SK-N-SH treated with all-trans-retinoic acid at 6 μM for 48 hours (cell line): ENCODE measurements at places on chromosomes 2 and 18.

GRCh38 chr2:201415149-201415548, 36.1 kb downstream of the TRAK2 start:
- no peak for ATAC-seq

GRCh38 chr18:6352275-6352674, 62.4 kb downstream of the L3MBTL4 start:
- no peak for ATAC-seq

DNA sequence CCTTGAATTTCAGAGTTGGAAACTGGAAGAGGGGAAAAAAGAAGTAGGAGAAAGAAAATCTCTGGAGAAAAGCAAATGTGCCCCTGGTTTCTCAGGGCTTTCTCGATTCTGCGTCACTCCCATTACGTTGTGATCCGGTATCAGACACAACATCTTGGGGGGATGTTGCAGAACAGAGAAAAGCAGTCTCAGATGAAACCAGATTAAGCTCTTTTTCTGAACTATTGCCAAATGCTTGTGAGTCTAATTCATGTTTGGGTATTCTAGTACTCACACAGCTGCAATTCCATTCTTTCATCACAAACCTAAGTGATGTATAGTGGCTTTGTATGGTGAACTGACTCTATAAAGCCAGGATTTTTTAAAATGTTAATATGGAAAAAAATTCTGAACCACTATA, 233.2 kb downstream of the TCF4 start:
- peak; percentile 67 for ATAC-seq

- no peak for ATAC-seq
Observed at GRCh38 chr2:183671233-183671632, 547.0 kb downstream of the NUP35 start.

DNA sequence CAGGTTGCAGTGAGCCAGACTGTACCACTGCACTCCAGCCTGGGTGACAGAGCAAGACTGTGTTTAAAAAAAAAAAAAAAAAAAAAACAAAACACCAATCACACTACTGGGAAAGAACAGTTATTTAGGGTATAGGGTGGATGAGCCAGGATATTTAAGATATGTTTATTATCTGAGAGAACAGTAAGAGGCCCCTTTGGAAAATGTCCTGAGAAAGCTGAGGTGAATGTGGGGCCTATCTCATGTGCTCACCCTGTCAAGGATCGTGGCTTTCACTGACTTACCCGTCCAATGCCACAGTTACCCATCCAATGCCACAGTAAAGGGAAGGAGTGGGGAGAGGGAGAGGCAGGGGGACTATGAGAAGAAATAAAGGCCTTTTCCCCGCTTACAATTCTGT, 19.9 kb upstream of the ENOSF1 start:
- no peak for ATAC-seq

DNA sequence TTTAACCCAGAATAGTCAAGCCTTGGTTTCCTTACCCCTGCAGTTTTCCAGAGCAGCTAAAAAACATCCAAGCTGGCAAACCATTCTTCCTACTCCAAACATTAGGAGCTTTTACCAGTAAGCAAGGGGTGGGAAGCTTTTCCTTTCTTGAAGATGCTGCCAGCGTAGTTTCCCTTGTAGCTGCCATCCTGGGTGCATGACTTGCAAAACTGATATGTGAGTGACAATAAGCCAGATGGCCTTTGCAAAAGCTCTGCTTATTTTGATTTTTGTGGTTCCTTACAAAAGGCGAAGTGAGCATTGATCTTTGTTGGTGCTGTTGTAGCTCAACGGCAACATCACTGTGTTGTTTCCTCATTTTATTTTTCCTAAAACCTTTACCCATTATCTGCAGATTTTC, 138.8 kb downstream of the WDSUB1 start:
- ATAC-seq, result no peak

DNA sequence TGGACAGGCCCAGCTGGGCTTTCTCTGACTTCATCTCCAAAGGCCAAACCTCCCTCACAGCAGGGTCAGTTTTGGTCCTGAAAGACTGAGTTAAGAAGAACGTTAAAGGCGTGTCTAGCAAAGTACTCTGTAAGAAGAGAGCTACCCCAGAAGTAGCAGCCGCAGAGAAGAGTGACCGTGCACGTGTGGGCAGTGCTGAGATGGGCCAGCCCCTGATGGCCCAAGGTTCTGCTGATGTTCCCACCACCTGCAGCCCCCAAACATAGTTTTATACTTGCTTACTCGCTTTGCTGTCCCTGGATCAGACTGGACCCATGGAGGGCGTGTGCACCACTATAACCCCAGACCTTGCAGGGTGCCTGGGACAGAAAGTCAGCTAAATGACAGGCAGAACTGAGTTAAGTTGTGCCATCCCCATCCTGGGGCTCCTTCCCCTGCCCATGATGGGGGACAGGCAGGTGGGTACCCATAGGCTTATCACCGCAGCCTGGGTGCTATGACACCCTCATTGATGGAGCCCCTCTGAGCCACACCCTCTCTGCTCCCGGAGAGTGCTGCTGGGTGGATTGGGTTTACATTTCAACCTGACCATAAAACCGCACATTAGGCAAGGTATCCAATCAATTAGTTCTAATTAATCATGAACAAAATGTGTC, 367.3 kb upstream of the HS6ST1 start:
- ATAC-seq, result no peak

DNA sequence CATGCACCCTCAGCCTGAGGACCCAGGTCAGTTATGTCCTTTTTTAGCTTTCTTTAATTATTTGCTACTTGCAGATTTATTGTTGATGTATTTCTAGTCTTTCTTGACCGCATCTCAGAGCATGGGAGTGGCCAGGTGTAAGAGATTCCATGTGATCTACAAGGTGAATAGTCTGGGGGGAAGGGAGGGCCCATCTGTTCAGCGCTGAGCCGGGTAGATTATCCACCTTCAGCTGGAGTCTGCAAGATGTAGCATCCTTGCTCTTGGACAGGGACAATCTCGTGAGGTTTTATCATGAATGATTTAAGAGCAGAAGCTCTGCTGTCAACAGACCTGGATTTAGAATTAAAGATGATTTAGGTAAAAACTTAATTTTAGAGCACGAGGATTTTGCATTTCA, 12.0 kb upstream of the DGKD start:
- ATAC-seq, result no peak

DNA sequence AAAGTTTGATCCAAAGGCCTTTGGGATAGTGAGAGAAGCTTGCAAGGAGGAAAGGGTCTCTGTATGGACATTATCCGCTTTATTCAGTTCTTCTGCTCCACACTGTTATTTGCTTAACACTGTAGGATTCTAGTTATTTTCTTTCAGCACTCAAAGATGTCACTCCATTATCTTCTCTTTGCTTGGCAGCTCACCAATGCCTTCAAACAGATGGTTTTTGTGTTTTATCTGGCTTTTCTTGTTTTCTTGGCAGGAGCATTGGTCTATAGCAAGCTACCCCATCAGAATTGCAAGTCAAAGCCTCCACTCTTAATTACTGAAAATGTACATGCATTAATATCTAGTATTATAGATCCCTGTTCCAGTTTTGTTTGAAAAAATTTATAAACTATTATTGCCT, 138.8 kb downstream of the EVA1A start:
- ATAC-seq, result no peak

DNA sequence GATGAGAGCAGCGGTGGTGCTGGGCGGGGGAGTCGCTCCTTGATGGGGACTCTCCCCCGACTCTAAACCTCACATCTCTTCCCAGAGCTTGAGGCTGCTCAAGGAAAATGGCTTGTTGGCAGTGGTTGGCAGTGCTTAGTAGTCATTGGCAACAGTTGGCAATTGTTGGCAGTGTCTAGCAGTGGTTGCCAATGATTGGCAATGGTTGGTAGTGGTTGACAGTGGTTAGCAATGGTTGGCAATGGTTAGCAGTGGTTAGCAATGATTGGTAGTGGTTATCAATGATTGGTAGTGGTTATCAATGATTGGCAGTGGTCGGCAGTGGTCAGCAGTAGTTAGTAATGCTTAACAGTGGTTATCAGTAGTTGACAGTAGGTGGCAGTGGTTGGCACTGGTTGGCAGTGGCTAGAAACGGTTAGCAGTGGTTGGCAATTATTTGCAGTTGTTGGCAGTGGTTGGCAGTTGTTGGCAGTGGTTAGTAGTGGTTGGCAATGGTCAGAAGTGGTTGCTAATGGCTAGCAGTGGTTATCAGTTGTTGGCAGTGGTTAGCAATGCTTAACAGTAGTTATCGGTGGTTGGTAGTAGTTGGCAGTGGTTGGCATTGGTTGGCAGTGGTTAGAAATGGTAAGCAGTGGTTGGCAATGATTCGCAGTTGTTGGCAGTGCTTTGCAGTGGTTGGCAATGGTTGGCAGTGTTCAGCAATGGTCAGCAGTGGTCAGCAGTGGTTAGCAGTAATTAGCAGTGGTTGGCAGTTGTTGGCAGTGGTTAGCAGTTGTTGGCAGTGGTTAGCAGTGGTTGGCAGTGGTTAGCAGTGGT, 85.4 kb upstream of the OTOS start:
- ATAC-seq, result no peak

DNA sequence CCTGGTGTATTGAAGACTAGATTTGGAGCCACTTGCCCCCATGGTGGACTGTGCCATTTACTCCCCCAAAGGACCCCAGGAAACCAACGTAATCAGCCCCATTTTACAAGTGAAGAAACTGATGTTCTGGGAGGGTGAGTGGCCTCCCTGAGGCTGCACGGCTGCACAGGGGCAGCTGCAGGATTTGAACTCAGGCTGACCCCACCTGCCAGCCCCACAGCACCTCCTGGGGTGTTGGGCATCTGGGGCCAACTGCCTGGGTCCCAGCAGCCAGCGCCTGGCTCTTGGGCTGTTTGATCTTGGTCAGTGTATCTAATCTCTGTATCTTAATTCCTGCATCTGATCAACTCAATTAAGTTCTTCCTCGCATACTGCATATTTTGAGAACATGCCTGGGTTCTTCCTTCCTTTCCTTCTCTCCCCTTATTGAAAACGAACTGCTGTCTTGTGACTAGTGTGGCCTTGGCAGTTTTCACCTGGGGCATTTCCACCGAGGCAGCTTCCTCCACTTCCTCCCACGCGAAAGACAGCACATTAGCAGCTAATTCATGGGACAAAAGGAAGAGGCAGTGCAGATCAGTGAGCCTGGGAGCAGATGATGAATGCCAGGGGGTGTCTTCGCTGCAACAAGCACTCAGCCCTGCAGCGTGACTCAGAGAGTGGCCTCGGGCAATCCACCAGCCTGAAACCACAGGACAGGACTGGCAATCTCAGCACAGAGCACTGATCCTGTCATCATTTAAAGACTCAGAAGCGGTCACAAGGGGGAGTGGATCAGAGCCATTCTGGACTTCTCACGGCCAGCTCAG, 184.1 kb upstream of the RAB12 start:
- ATAC-seq, result peak; percentile 91

- peak; percentile 86 for ATAC-seq
Observed at GRCh38 chr2:24435391-24436316, 55.4 kb upstream of the NCOA1 start.

DNA sequence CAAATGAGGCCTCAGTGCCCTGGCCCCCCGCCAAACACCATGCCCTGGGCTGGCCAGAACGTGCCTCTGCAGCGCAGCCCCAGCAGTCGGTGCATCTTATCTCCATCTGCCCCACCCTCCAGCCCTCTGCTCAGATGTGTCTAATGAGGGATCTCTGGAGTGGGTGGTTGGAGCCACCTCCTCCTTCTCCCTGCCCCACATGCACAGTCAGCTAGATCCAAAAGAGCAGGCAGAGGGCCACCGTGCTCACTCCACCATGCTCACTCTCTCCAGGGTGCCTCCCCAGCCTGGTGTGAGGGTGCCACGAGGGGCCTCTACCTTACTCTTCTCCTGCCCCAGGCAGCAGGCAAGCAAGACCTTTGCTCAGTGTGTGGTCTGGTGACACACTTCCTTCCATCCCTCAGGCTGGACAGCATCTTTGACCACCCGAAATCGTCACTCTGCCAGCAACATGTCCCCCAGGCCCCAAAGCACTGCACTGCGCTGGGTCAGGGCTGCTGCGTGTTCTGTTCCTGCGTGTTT, 266.1 kb upstream of the HDAC4 start:
- ATAC-seq, result no peak; the same call in 2 of the 3 replicates

DNA sequence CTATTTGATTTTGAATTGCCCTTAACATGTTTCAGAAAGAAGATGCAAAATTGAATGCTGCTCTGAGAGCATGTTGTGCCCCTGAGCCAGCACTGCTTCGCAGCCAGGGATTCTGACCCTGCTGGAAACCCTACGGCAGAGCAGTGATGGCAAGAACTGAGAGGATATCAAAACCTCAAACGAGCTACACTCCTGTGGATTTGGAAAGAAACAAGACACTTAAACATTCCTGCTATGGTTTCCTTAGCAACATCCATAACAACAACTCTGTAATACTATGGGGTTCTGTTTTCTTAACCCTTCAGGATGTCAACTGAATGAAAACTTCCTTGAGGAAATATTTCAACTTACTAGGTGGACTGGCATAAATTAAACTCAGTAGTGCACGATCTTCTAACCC, 649.1 kb downstream of the NYAP2 start:
- peak; percentile 97 for ATAC-seq

DNA sequence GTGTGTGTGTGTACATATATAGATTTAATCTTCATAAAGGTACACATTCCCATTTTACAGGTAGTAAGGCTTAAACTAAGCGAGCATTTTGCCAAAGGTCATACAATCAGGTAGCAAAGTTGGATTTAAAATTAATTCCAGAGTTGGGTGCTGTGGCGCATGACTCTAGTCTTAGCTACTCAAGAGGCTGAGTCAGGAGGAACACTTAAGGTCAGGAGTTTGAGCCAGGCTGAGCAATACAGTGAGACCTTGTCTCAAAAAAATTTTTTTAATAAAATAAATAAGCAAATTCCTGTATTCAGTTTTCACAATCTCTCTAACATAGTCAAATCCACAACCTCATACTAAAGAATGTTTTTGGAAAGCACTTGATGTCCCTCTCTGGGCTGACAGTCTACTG, 111.5 kb upstream of the LDLRAD4 start:
- ATAC-seq, result no peak

- peak; percentile 68 for ATAC-seq
Observed at GRCh38 chr2:148926291-148926961, 51.4 kb downstream of the KIF5C start.

- ATAC-seq, result peak; percentile 92
Observed at GRCh38 chr2:75100011-75100800, 99.1 kb downstream of the TACR1 start.

- ATAC-seq, result no peak
Observed at GRCh38 chr2:11932962-11933361, 186.5 kb downstream of the LPIN1 start.

DNA sequence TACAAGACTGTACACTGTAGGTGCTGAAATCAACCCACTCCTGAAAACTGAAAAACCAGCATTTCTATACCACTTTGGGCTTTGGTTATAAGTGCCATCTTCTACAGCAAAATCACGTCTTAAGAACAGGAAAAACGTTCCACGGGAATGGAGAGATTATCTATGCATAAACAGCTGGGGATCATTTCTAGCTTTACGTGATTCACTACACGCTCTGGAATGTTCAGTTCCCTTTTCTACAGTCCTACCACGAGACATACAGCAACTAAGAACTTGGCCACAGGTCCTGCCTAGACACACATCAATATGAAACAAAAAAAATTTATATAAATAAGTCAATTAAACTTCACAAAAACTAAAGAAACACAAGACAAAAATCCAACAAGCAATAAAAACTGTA, 3.6 kb downstream of the CXCR4 start:
- ATAC-seq, result no peak

DNA sequence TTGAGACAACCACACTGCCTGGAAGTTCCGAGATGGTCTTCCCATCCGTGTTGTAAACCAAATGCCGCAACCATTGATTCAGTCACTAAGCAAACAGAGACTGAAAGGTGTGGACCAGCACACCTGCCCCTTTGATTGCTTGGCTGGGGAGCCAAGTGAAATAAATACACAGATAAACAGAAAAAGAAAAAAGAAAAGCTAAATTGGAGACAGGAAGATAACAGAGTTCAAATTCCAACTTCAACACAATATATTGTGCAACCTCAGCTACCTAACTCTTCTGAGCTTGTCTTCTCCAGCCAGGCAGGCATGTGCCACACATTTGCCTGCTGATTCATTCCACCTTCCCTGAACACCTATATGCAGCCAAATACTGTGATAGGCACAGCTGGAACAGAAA, 110.9 kb downstream of the PID1 start:
- no peak for ATAC-seq
